ENCODE measurements at places on chromosomes 4 and X.

- no peak for DNase-seq
Observed at GRCh38 chr4:15344041-15344440, 83.8 kb upstream of the C1QTNF7 start.

DNA sequence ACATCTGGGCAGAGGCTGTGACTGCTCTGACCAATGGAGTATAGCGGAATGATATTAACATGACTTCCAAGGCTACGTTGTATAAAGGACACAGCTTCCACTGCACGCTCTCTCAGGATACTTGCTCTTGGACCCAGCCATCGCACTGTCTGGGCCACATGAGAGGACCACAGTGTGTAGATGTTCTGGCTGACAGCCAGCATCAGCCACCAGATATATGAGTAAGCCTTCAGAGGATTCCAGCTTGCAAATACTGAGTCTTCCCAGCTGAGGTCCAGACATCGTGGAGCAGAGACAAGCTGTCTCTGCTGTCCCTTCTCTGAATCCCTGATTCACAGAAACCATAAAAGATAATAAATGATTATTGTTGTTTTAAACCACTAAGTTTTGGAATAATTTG lies 146.8 kb upstream of the USP9X start:
- no peak for DNase-seq

GRCh38 chrX:54561622-54562021 lies 31.6 kb downstream of the GNL3L start:
- DNase-seq: no peak

- no peak for DNase-seq
Observed at GRCh38 chr4:2104556-2105345, 45.6 kb downstream of the NAT8L start.

GRCh38 chrX:125108921-125109320 lies 210.8 kb upstream of the TEX13C start:
- DNase-seq: no peak
